ENCODE measurements at places on chromosomes 1 and 21.

DNA sequence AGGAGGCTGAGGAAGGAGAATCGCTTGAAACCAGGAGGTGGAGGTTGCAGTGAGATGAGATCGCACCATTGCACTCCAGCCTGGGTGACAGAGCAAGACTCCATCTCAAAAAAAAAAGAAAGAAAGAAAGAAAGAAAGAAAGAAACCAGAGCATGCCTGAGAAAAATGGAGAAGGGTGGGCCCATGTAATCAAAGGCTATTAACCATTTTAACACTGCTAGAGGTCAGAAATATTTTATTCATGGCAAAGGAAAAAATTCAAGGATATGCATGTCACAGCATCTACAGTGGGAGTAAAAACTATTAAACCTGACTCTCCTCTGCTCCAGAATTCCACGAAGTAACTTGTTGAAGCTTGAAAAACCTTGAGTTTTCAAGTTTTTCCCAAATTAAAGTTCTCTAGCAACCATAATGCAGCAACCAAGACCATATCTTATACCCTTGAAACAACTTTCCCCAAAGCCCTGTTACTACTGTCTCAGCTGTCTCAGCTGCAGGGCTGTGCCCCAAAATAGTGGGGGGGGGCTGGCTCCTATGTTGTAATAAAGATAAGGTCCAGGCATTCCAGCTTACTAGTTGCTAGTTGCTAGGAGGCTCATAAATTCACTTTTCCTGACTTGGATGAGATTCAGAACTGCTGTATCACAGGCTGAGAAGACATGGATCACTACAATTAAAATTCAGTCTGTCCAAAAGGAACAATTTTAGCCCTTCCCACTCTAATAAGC lies 112.9 kb upstream of the SOD1 start:
- no peak for DNase-seq

GRCh38 chr1:221926441-221926840 lies 184.6 kb upstream of the DUSP10 start:
- DNase-seq: no peak

DNA sequence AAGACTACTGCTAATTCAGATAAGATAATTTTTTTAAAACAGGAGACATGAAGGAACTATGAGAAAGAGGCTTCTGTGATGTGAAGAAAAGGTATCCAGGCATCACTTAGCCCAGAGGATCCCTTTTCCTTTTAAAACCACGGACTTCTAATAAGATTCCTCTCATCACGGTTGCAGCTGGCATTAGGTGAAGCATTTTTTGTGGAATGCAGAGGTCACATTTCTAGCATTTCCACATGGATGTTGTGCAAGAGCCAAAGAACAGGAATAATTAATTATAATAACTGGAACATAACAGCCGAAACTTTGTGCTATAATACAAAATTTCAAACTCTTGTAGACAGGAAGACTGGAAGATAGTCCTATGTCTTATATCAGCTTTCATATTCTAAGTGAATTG lies 27.6 kb downstream of the CYP2J2 start:
- no peak for DNase-seq

GRCh38 chr1:225711236-225711937 lies 58.5 kb upstream of the ENAH start:
- no peak for DNase-seq

DNA sequence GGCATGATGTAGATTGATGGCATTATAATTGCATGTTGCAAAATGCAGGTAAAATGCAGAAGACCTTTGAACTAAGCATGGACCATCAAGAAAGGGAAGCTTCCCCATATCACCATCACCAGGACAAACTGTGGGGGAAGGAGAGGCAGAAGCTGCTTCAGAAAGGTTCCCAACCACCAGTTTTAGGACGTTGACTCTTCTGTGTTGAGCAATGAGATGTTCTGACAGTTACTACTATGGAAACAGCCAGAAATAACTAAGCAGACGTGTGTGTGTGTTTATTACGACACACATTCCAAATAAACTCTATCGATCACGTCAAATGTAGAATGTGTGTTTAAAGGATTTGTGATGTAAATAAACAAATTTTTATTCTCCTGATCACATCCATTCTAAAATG lies 110.2 kb upstream of the PLD5 start:
- no peak for DNase-seq

DNA sequence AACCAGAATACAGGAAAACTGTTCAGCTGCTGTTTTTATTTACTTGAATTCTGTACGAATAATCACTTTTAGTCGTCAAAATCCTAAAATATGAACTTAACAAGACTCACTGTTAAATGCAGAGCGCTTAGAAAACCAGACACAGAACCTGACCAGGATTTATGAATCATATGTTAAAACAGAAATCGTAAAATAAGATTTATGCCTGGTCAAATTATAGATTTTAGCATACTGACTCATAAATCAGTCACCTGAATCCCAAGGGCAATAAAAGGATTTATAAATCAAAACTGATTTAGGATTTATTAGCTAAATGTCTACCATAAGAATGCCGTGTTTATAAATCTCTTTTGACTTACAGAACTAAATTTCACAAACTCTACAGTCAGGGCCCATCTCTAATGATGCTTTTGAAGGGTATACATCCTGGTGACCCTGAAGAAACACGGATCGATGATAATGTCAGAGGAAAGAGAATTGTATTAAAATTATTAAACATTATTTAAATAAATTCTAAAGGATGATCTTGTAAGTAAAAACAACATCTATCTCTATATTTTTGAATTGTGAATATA lies 28.8 kb downstream of the CYYR1 start:
- DNase-seq: no peak

GRCh38 chr1:190759807-190760206 lies 282.1 kb upstream of the BRINP3 start:
- DNase-seq: no peak

- no peak for DNase-seq
Measured at GRCh38 chr1:173176246-173176645, 30.9 kb downstream of the TNFSF4 start.

- DNase-seq: no peak
Measured at GRCh38 chr1:172203135-172203823, 217.2 kb upstream of the C1orf105 start.

DNA sequence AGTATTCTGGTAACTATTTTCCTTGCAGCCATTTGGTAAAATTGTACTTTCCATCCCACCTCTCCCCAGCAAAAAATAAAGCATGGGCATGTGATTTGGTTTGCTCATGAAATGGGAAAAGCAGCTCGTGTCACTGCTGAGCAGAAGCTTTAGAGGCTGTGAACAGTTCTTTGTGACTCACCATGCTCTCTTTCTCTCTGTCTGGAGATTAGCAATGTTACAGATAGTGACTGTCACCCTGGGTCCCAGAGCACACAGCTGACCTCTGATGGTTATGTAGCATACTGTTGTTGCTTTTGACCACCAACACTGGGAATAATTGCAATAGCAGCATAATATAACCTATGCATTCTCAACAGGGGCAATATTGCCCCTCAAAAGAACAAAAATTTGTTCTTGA lies 70.6 kb downstream of the RGS2 start:
- no peak for DNase-seq

GRCh38 chr1:89257041-89257440 lies 15.6 kb downstream of the GBP5 start:
- DNase-seq: no peak

DNA sequence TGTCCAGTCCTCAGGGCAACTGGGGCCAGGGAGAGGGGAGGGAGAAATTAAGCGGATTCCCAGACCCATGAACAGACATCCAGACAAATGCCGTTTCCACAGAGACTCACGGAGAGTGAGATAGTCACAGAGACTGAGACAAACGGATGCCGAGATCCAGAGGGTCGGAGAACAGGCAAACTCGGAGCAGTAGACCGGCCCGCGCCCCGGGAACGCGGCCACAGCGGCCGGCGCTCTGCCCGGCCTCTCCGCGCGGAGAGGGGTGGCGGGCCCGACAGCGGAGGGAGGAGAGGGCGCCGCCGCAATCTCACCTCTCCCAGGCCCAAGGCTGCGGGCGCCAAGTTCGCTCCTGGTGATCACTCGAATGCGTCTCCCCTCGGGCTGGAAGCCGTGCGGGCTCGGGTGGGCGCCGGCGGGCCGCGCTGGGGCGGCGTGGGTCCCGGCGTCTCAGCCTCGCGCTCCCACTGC lies 831 bp upstream of the FOXD2 start:
- DNase-seq: no peak

DNA sequence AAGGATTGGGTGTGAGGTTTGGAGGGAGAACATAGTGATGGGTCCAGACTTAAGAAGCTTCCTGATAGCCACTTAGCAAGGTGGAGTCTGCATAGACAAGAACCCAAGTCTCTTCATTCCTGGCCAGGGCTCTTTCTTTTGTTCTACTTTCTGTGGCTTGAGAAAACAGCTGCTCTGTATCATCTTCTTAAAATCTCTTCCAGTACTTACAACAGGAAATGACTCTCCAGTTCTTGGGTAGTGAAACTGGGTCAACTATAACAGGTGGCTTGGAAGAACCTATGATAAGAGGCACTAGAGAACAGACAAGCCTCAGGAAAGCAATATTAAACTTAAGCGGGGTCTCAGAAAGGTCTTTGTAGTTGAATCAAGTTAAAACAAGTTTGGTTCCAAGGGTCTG lies 148.1 kb upstream of the USP24 start:
- no peak for DNase-seq

DNA sequence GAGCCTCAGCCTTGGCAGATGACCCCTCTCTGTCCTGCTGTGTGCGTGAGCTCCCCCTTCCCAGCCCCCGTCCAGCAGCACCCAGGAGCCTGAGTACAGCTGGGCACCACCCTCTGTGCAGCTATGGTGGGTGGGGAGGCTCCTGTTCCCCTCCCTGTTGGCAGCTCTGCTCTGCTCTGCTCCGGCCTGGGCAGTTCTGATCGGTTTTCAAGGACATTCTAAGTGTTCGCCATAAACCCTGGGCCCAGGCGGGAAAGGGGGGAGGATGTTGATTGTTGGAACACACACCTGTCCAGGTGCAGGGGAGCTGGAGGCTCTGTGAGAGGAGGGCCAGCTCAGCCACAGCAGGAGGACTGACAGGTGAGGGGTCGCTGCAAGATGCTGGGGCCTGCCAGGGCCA lies at the start of gene CLCNKB:
Gene CLCNKB, plus strand, starts transcription at position 262 of the 400 bp plus-strand sequence. CDS start 711 bp downstream, outside the sequence.
- DNase-seq: no peak

DNA sequence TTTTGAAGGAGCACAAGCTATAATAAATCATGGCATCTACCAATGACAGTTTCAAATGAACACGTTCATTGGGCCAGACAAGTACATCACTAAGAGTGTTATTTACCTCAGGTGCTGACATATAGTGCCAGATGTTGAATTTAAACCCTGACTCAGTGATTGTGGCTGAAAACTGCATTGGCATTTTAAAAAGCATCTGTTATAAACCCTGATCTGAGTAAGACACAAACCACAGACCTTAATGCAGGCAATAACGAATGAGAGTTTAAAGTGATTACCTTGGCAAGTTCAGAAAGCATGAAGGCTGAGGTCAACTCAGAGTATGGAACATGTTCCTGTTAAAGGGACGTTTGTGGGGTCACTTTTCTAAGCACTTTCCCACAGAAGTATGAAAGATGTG lies 865.1 kb upstream of the TMPRSS15 start:
- no peak for DNase-seq

- DNase-seq: no peak
Measured at GRCh38 chr1:60073605-60074278, at the start of gene C1orf87. Gene C1orf87 (minus strand): TSS chr1:60073770. CDS start chr1:60072643, 1,127 bp downstream.

- no peak for DNase-seq
Measured at GRCh38 chr1:161747801-161748200, 1.8 kb upstream of the DUSP12 start.

GRCh38 chr1:244087611-244088010 lies 36.5 kb downstream of the ZBTB18 start:
- DNase-seq: no peak

- DNase-seq: no peak
Measured at GRCh38 chr1:150787455-150787854, 20.6 kb downstream of the CTSK start.

DNA sequence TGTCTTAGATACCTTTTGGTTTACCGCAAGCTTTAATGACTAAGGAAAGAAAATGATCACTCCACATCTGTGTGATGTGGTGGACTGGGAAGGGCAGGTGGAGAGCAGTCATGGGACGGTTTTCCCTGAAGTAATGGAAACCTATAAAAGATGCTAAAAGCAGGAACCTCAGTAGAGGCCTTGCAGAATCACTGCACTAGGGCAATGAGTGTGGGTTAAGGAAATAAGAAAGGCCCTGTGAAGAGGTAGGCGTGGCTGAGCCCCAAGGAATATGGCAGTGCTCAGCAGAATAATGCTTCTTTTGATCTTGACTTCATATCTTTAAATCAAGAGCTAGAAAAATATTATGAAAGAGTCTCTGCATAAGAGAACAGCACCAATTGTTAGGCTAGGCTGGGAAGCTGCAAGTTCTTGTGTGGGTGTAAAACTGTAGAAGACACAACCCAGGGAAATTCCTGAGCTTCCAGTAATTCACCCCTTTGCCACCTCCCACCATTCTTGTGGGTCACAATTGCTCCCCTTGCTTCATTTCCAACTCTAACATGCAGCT lies 49.9 kb downstream of the CLCA4 start:
- DNase-seq: no peak

GRCh38 chr1:37660664-37661063 lies 26.0 kb upstream of the RSPO1 start:
- DNase-seq: no peak

GRCh38 chr1:200040481-200041138 lies 13.1 kb downstream of the NR5A2 start:
- no peak for DNase-seq

DNA sequence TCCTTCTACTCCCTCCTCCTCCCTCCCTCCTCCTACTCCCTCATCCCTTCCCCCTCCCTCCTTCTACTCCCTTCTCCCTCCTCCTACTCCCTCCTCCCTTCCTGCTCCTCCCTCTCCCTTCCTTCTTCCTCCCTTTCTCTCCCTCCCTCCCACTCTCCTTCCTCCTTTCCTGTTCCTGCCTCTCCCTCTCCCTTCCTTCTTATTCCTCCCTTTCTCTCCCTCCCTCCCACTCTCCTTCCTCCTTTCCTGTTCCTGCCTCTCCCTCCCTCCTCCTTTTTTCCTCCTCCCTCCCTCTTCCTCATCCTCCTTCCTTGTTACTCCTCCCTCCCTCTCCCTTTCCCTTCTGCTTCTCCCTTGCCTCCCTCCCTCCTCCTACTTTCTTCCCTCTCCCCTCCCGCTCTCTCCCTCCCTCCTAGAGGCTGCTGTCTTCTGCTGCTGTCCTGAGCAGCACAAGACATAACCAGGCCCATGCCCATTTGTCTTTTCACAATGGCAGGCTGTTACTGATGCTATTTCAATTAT lies 41.1 kb downstream of the WNT9A start:
- no peak for DNase-seq
